Hematopoietic multipotent progenitor cell treated with erythropoietin and hydrocortisone succinate and interleukin-3 and kit ligand, for 8 days (in vitro differentiated cells): ENCODE measurements at places on chromosomes 6 and 20.
A peak's percentile ranks its signal among the peaks of the same experiment; 100 is the strongest.

DNA sequence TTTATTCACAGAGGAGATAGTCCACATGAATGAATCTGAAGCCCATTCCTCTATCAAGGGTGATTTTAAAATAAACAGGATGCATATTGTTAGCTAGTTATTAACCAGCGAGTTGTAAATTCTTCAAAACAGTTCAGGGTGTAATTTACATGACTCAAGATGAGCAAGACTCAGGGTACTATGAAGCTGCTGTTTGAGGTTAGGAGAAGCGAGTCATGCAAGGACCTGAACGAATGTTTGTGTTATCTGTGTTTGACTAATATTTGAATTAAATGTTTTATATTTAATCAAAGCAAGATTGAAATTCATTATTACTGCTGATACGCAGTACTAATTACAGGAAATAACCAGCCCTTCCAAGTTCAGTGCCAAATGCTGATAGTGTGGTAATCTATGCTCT, 191.1 kb downstream of the SAMD5 start:
- DNase-seq: peak; percentile 10

DNA sequence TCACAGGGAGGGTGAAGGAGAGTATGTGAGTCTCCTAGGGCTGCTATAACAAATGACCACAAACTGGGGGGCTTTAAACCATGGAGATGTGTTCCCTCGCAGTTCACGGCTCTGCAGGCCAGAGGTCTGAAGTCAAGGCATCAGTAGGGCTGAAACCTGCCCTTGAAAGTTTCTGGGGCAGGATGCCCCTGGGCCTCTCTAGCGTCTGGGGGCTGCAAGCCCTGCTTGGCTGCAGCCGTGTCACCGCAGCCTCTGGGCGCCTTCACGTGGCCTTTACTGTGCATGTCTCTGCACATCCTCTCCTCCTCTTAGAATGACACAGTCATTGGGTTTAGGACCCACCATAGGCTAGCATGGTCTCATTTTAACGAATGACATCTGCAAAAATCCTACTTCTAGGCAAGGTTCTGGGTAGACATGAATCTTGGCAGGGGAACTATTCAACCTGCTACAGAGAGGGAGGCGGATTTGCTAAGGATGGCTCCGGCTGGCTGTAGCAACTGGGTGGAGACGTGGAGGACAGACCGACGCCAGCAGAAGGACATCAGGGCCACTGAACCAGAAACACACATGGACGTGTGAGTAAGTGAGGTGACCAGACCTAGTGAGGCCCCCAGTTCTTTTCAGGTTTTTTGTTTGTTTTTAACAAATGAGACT, 58.6 kb downstream of the PHACTR3 start:
- no peak for DNase-seq

DNA sequence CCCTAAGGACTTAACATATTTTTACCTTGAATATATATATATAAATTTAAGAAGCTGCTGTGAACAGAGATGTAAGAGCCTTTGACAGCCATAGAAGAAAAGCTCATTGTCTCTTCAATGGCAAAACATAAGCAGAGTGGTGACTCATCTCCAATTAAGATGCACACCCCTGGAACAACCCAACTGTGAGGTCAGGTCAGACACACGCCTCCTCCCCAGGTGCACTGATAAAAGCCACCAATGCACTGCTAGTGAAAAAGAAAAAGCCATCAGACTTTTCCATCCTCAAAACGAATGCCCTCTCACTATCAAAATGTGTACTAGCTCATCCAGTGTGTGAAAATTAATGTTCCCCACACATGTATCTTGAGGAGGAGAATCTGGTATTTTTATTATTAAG, 100.1 kb downstream of the SMLR1 start:
- no peak for DNase-seq

GRCh38 chr6:36000451-36000850, 24.0 kb downstream of the SLC26A8 start:
- no peak for DNase-seq

DNA sequence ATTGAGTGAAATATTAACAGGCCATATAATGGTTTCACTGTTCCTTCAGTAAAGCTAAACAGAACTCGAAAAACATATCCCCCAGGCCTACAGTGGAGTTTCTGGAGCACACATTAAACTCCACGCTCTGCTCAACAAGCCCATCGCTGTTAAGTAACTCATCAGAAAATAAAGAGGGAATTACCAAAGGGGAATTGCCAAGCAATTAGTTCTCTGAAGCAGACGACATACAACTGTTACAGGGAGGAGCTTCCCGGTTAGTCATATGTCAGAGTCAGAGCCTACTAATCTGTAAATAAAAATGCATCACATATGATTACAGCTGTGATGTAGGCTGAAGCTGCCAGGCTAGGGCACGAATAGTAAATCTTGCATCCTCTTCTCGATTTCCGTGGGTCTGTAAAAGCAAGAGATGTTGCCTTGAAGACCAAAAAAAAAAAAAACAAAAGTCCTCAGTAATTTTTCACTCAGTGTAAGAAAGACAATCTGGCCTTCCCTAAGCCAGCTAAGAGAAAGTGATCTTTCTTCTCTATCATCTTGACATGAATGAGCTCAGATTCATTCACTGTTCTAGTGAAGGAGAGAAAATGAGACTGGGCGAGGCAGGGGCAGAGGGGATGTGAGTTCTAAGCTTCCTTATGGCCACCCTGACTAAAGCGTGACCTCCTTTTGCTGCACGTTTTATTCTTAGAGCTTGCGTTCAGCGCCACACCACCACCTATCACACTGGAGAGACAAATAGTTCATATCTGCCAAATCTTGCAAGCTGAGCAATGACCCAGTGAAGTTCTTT, 13.8 kb downstream of the ATXN1 start:
- DNase-seq: no peak

GRCh38 chr6:156474507-156475120, 302.6 kb upstream of the ARID1B start:
- no peak for DNase-seq

GRCh38 chr6:52423971-52424381, 3.8 kb downstream of the EFHC1 start:
- DNase-seq: no peak

DNA sequence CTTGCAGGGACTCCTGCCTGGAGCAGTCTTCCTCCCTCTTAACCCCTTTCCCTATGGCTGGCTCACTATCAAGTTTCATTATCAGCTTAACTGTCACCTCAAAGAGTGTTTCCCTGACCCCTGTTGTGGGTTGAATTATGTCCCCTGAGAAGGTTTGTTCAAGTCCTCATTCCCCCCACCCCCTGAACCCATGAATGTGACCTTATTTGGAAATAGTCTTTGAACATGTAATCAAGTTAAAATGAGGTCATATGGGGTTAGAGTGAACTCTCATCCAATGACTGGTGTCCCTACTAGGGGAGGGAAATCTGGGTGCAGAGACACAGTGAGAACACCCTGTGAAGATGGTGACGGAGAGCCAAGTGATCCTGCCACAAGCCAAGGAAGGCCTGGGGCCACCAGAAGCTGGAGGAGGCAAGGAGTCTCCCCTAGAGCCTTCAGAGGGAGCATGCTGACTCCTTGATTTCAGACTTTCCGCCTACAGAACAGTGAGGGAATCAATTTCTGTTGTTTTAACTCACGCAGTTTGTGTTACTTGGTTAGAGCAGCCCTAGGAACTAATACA, 165.2 kb upstream of the TOP1 start:
- DNase-seq: no peak

DNA sequence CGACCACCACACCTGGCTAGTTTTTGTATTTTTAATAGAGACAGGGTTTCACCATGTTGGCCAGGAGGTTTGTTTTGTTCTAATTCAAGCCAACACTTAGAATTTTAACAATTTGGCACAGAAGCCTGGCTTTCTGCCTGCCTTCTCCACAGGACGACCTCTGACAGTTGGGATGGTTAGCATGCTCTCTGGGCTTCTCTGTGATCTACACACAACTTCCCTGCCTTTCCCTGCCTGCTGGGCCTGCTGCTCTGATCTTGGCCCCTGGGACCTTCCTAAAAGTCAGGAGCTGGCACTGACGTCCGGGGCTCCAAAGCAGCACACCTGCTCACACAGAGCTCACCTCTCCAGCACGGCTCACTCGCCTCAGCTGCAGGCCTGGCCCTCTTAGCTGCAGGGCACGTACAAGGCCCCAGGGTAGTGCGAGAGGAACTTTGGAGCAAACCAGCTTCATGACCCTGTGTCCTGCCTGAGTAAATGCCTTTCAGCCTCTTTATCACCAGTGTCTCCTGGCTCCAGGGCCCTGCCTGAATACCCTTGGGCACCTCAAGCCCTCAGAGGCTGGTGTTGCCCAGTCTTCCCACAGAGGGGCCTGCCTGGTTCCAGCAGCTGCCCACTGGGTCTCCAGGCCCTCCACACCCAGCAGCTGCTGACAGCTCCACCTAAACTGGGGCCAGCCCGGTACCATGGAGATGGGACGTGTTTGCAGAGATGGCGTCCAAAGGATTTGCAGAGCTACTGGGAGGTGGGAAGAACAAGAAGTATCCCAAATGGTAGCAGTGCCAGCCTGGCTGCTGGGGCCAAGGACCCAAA, 96.0 kb downstream of the PSMB1 start:
- no peak for DNase-seq

- DNase-seq: no peak
Observed at GRCh38 chr6:80860107-80860506, 753.6 kb downstream of the BCKDHB start.

DNA sequence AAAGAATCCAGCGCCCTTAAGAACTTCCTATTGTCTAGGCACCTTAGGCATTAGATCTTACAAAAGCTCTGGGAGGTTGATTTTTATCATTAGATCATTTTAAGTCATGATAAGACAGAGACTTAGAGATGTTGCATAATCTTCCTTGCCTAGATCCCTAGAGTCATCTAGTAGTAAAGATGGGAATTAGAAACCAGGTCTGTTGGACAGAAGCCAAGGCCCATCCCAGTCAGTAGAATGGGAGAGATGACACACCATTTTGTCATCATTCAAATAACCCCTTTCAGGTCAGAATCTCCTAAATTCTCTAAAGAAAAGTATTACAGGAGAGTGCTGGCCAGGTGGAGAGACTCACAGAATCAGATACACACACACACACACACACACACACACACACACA, 579.1 kb downstream of the BMP2 start:
- no peak for DNase-seq

DNA sequence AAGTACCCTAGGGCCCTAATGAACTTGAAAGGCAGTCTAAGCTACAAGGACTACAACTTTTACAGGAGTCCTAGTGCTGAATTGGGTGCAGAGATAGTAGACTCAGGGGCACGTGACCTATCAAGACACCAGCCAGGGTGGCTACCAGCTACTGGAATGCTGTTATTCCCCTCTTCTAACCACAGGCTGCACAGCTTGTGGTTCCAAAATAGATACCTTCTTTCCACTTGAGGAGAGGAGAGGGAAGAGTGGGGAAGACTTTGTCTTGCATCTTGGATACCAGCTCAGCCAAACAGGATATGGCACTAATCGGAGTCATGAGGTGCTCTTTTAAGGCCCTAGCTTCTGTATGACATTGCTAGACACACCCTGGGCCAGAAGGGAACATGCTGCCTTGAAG, 60.0 kb upstream of the MTRF1L start:
- no peak for DNase-seq

DNA sequence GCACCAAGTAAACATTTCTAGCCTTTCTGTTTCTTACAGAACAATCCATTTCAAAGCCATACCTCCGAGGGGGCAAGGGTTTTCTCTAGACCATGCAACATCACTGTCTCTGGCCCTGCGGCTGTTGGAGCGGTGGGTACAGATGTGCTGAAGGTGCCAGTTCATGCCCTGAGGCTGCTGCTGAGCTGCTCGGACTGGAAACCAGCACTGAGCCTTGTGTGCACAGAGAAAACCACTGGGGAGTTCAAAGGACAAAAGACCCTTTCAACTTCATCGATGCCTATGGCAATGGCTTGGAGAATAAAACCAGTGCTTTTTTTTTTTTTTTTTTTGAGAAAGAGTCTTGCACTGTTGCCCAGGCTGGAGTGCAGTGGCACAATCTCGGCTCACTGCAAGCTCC, 93.3 kb upstream of the IYD start:
- DNase-seq: no peak

- peak; percentile 76 for DNase-seq
Observed at GRCh38 chr6:14129575-14129974, 12.0 kb downstream of the CD83 start.

GRCh38 chr6:143742070-143742954, 64.5 kb downstream of the PHACTR2 start:
- DNase-seq: no peak

DNA sequence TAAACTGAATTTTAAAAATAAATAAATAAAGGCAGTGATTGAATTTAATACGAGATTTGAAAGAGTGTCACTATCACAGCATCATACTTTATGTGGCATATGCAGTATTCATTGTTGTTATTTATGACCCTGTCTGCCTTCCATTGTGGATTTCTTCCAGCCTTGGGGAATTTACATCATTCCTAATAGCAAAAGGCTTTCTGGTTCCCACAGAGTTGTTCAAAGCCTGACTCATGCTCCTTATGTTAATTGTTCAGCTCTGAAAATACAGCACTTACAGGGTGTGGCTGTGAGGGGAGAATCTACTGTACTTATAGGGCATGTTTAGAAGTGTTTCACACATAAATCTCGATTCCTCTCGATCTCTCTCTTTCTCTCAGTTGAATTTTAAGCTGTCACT, 54.4 kb downstream of the JAG1 start:
- no peak for DNase-seq
